ENCODE measurements at places on chromosomes 4 and X.

- no peak for DNase-seq
Observed at GRCh38 chr4:128512161-128512560, 224.5 kb upstream of the PGRMC2 start.

GRCh38 chr4:173793937-173794510 lies 264.0 kb upstream of the HAND2 start:
- DNase-seq, result no peak

DNA sequence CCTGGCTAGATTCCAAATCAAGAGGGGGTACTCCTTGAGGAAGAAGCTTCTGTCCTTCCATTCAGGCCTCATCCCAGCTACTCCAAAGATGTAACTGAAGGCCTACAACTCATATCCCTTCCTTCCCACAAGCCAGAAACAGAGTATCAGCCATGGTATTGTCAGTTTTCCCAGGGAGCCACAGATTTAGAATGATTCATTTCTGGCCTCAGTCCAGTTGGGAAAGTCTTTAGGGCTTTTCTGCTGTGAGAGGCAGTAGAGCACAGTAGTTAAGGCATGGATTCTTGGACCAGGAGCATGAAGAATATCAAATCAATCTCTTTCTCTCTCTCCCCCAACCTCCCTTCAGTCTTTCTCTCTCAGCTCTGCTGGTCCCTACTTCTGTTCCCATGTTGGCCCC lies 505.0 kb downstream of the BCOR start:
- DNase-seq, result no peak

DNA sequence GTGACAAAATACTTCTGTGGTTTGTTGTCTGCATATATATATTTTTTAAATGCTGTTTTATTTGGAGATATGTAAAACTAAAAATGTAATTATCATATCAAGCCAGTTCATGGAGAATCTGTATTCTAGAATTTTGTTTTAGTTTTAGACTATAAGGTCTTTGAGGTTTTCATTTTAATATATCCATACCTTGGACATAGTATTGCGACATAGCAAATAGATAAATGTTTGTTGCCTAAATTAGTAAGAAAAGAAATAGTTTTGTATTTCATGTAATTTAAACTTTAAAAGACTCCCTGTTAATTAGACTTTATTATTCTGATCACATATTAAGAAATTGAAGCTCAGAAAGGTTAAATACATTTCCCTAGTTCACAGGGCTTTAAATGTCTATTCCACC lies 472.9 kb downstream of the GBA3 start:
- no peak for DNase-seq

- DNase-seq, result no peak
Observed at GRCh38 chr4:117001077-117001476, 84.3 kb downstream of the TRAM1L1 start.
